ENCODE measurements at places on chromosomes 7 and 10.

DNA sequence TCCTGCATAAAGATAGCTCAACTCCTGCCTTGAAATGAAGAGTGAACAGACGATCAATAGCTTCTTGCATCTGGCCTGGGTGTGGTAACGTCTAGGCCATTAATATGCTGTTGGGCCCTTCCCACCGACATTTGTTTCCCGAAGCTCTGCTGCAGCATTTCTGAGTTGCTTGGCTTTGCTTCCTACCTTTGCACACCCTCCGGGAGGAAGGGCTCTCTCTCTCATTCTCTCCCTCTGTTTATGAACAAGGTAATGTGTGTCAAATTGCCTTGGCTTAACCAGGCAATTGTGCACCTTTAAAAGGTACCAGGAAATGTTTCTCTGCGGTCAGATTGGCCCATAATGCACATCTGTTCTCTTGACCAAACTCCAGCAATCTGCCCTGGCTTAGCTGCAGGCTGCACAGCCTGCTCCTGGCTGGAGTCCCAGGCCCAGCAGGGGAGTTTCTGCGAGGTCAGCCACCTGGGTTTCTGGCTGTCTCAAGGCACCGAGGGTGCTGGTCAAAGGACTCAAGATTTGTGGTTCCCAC is 223.7 kb downstream of the SNX10 start:
- DNase-seq = peak; percentile 6

DNA sequence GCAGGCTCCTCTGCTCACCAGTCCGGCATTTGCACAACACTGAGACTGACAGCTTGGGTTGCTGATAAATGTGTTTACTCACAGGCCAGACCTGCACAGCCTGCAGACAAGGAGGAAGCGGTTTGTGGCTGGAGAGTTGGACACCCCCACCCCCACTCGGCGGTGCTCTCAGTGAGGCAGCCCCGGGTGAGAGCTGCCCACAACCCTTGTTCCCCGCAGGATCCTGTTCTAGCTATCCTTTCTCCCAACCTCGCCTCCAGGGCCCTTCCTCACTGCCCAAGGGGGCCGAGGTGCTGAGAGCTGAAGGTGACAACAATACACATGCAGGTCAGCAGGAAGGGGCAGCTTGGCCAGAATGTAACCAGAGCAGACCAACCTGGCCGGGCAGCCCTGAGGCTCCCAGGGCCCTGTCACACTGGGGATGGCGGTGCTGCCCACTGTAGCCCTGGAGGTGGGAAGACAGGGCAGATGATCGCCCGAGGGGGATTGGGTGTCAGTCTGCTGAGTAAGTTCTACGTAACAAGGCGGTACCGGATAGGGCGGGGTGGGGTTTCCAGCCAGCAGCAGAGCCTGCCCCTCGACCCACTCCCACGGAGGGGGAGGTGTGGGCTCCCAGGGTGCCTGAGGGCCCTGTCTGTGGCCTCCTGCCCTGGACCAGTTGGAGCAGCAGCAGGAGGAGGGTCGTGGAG is 2.1 kb upstream of the ADAM8 start:
- DNase-seq = no peak

- DNase-seq = no peak
These were observed 280.5 kb downstream of the CNTNAP2 start for GRCh38 chr7:146397141-146397540.

DNA sequence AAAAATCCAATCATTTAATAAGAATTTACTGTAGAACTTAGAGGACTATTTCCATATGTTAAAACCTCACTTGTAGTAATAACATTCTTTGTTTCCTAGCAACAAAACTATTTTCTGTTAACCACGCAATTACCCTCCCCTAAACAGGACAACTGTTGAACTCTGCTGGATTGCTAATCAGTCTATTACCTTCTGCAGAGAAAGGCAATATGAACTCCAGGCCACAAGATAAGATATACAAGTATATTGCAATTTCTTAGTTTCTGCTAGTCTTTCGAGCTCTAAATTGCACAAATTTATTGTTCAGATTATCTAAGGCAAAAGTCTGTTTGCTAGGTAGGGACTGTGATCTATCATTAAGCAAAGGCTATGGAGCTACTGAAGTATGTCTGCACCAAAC is 920.1 kb upstream of the LRRN3 start:
- DNase-seq = no peak

DNA sequence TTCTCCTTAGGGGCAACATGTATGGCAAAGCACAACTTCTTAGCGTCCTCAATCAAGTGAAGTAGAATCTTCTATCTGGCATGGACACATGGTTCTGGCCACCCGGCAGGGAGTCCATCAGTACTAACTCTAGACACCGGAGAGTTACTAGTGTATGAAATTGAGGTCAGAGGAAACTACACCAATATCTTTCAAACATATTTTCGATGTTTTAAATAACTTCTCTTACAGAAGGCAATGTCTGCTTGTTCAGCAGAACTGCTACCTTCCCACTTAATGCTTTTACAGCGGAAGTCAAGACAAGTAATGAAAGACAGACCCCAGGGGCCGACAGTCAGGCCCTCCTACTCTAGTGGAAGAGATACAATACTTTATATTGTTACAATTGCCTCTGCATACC is 89.9 kb downstream of the RNF216 start:
- no peak for DNase-seq

DNA sequence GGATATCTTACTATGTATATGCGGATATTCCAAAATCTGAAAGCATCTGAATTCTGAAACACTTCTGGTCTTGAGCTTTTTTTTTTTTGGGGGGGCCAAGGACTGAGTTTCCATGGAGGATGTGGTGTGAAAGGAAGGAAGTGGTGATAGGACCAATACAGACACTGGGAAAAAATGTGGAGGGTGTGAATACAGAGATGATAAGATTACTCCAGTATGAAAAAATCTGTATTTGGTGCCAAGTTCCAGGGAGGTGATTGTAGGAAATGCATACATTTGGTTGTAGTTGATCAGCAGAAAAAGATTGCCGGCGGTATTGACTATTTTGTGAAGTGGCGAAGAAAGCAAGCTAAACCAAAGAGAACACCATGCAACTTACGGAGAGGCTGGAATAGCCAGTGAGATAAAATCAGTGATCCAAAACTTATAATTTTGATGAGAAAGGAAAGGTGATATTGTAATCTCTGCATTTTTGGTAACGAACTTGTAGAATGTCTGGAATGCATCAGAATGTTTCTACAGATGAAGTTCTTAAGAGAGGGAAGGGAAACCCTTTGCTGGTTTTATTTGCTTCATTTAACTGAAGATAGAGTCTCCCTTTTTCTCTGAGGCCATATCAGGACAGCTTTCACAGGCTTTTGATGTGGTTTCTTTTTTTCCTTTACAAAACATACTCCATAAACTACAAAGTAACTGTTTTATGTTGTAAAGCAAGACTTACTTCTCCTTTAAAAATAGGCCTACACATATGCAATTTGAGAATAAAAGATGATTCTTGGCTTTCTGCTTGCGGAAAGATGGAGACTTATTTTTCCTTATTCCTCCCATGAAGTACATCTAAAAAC is 6.0 kb downstream of the WDR37 start:
- DNase-seq = no peak

DNA sequence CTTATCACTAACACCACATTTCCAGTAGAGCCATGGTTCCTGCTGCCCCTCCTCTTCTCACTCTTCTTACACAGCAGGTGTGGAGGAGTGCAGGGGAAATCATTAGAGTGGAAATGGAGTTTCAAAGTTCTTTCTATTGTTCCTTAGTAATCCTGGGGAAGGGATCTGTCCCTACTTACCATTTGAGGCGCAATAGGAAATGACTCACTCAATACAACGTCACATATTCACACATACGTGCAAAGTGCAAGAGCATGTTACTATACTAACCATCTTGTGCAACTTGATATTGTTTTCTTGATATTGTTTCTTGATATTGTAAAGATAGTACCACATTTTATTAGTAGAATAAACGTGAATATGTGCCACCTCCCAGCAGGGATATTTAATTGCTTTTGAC is 1010.2 kb downstream of the DNAJB9 start:
- no peak for DNase-seq

DNA sequence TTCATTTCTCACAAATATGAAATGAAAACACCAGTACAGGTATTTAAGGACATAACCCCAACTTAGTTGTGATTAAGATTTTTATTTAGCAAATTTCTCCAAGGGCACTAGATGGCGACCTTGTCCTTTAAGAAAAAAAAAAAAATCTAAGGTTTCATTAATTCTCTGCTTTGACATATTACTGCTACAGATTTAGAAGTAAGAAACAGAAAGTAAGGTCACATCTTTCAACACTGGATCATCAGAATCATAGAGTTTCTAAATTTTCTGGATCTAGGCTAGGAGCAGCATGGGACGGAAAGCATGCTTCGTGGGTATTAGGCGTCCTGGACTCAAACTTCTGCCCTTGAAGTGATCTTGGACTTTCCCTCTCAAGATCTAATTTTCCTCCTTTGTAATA is 85.5 kb upstream of the PRKG1 start:
- no peak for DNase-seq

- DNase-seq = no peak
These were observed 878 bp downstream of the SEC61A2 start for GRCh38 chr10:12130237-12130872.

DNA sequence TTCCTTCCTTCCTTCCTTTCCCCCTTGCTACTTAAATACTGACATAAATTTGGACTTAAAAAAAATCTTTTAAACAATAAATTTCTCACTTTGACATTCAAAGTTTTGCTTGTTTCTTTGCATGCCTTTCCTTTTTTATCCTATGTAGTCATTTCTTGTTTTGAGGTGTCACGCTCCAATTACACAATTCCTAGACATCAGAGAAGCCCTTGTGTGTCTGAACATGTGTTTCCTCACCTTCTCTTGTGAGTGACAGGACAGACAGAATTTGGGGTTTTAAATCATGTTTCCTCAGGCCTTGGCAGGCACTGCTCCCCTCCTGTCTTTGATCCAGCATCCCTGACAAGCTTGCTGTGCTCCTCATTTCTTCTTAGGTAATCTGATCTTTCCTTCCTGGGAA is 91.3 kb downstream of the CYTH3 start:
- DNase-seq = no peak

GRCh38 chr10:24456322-24456721 is 247.4 kb downstream of the KIAA1217 start:
- no peak for DNase-seq

DNA sequence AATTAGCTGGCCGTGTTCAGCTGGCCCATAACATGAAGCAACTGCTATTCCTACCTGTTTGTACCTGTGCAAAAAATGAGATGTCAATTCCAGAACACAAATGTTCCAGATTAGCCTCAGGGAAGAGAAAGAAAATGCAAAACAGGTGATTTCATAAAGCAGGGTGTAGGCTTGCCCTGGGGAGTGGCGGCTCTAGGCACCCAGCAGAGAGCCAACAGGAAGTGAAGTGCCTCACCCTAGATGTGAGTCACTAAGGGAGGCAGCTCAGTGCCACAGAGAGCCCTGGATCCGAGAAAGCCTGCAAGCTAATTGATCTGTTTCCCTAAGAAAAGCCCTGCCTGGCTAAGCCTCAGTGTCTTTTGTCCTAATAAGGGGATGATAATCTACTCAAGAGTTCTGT is 240.0 kb downstream of the ARHGAP21 start:
- DNase-seq = no peak

DNA sequence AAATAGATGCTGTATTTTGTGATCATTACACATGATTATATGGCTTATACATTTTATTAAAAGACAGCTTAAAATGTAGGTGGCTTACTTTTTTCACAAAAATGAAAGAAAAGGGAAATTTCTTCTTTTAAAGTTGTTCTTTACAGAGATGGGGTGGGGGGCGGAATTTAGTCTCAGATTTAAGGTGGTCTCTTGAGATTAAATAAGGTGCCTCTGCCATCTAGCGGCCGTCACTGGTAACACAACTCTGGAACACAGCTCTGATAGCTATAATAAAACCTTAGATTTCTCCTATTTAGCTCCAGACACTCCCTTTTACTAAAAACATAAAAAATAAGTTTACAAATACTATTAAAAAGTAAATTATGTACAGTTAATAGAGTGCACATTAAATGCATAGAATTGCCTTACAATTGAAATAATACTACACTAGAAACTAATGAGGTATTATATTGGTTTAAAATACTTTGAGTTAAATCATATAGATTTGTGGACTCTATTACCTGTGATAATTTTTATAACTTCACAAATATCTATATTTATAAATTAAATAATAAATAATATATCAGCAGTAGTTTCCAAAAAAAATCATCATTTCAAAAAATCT is 210.9 kb downstream of the DGKB start:
- DNase-seq = no peak

GRCh38 chr7:74302745-74303221 is 13.6 kb downstream of the CLIP2 start:
- no peak for DNase-seq

GRCh38 chr10:133082685-133083421 is 4.9 kb upstream of the ADGRA1 start:
- no peak for DNase-seq

GRCh38 chr7:158018971-158019645 is 568.5 kb downstream of the PTPRN2 start:
- no peak for DNase-seq

- no peak for DNase-seq
These were observed 82.1 kb upstream of the HPS1 start for GRCh38 chr10:98528805-98529183.

- peak; percentile 55 for DNase-seq
These were observed 707 bp upstream of the GHITM start for GRCh38 chr10:84138478-84139125.

DNA sequence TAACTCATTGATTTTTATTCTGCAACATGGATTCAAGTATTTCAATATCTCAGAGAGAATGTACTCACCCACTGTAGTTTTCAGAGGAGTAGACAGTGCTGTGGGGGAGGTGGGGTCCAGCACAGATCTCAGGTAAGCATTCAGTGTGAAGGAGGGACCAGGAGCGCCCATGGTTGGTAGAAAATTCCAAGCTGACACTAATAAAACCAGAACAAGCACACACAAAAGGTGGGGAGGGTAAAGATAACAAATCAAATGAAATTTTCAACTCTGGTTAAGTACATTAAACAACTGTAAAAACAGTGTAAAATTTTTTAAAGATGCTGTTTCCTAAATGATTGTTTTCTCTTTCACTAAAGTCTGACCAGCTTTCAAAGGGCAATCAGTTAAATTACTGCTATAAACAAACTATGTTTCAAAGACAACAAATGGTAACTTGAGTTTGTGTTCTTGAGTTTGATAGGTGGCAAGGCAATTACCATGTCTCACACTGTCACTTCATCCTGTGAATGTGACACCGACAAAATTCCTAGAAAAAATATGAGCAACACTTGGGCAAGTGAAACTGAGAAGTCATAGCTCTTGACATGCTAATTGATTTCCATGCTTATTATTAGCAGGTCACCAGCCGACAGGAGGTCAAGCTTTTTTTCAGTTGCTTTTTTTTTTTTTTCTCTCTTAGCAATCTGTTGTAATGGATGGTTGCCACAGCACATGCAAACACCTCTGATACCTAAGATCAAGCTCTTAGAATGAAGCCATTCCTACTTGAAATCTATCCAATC is 205.8 kb upstream of the SLC26A5 start:
- no peak for DNase-seq

DNA sequence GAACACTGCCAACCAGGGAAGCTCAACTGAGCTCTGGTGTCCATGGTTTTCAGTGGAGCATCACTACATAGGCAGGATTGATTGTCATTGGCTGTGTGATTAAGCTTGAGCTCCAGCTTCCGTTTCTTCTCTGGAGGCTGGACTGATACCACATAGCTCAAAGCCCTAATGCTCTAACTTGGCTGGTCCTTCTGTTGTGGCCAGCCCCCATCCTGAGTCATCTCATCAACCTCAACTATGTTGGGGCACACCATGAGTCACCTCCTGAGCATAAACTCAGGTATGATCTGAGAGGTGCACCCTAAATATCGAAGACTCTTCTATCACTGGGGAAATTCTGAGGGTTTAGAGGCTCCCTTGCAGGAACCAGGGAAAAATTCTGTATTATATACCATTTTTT is 114.5 kb upstream of the INHBA start:
- DNase-seq = no peak

GRCh38 chr10:104054430-104054829 is 31.2 kb downstream of the COL17A1 start:
- no peak for DNase-seq
